AG04449 (cell line): ENCODE measurements at places on chromosomes 11 and 22.

DNA sequence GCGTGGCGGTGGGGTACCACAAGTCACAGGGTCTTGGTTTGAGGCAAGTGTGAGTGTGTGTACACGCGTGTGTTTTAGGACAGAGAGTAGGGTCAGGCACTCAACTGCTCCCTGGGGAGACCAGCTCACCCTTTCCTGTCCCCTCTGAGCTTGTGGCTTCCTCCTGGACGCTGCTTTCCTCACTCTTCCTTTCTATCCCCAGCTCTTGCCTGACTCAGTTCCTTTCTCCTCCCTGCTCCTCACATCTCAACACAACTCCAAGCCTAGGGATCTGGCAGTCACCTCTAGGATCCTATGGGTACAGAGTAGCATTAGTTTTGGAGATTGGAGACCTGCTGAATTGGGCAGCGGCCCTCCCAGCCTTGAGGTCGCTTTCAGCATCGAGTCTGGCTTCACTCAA lies 4.1 kb downstream of the CLCF1 start:
- no peak for DNase-seq

DNA sequence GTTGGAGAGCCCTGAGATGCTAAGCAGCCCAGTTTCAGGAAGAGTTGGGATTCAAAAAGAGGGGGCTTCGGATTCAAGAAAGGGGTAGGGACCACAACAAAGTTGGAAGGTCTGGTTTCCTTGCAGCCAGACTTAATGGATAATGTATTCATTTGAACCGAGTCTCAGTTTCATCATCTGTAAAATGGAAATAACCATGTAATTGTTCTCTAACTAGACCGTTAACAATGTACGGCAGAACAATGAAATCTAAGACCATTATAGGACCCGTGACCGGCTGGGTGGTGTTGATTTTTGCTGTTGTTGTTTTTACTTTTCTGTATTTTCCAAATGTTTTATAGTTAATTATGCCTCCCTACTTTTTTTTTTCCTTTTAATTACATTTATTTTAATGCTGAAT lies 6.4 kb upstream of the MRPL48 start:
- DNase-seq = no peak

- DNase-seq = no peak
Measured at GRCh38 chr11:112734207-112734606, 227.0 kb upstream of the NCAM1 start.

GRCh38 chr11:32255841-32256240 lies 165.0 kb downstream of the RCN1 start:
- no peak for DNase-seq

GRCh38 chr22:38704654-38705234 lies 1.0 kb upstream of the GTPBP1 start:
- no peak for DNase-seq

DNA sequence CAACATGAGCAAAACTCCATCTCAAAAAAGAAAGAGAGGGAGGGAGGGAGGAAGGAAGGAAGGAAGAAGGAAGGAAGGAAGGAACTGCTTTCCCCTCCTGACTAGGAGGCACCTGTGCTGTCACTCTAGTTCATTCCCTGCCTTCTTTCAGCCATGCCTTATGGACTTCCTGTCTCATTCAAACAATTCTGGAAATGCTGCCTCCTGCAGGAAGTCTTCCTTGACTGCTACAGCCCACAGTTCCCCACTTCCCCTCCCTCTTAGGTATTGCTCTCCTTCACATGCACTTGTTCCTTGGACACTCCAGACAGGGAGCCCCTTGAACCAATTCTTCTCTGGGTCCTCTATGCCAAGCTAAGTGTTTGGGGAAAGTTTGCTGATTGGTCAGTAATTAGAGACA lies 31.6 kb upstream of the WNT11 start:
- DNase-seq = no peak

DNA sequence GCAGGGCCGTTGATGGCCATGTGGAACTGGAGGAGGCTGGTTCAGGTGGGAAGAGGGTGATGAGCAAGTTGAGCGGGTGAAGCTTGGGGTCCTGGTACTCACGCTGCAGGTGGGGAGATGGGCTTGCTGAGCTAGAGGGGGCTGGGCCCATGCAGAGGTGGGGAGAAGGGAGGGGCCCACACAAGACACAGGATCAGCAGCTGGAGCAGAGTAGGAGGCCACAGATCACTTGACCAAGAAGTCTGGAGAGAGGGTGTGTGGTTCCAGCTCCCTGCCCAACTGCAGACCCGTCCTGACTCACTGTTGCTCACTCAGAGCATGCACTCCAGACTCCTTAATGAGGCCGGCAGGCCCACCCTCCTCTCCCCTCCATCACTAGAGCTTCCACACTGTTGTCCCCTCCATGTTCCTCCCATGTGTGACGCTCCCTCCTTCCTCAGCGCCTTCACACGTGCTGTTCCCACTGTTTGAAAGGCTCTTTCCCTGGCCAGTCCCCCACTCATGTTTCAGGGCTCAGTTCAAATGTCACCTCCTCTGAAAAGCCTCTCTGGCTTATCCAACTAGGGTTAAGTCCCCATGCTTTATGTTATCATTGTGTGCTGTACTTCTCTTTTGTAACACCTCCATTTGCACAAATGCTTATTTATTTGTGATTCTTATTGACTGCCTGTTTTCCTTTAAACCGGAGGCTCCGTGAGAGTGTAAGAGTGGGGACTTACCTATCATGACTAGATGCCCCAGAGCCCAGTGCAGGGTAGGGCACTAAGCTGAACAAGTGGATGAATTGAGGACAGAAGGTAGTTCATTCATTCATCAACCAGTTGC lies 2.3 kb downstream of the CCDC86 start:
- DNase-seq = no peak

DNA sequence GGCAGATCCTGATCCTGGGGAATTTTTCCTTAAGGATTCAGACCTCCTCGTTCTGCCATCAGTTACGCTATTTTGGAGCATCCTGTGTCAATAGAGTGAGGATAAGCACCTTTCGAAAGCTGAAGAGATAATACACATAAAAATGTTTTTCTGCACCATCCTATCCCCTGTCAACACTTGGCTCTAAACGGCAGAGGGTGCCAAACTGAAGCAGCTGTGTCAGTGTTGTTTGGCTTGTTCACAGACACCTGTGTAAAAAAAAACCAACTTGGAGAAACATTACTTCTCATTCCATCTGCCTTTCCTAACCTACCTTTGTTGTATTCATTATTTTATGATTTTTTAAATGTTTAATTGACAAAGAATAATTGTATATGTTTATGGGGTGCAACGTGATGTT lies 417.0 kb upstream of the DDI1 start:
- DNase-seq = no peak

DNA sequence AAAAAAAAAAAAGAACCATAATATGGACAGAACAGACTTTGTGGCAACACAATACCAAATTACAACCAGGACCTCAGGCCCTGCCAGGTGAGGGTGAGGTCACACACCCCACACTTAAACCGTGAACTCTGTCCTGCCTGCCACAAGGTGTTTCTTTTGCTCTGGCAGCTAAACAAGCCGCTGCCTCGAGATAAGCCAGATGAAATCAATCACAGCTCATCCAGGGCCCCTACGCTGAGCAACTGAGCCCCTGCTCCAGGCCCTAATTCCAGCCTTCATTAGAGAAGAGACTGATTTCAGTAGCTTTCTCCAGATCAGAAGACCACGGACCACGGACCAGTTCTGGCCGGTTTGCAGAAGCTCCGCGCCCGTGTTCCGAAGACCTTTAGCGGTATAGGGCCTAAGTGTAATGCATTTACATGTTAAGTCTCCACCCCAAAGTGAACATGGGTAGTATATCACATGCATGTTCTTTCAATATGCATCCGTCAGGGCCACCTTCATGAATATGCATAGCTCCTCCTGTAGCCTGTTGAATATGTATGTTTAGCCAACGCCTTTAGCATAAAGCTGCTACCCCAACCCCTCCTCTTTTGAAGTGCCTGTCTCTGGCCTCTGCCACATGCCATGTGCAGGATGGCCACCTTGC lies 14.8 kb upstream of the RAC2 start:
- DNase-seq = no peak

GRCh38 chr11:83070731-83071566 lies 748 bp downstream of the RAB30 start:
- no peak for DNase-seq

DNA sequence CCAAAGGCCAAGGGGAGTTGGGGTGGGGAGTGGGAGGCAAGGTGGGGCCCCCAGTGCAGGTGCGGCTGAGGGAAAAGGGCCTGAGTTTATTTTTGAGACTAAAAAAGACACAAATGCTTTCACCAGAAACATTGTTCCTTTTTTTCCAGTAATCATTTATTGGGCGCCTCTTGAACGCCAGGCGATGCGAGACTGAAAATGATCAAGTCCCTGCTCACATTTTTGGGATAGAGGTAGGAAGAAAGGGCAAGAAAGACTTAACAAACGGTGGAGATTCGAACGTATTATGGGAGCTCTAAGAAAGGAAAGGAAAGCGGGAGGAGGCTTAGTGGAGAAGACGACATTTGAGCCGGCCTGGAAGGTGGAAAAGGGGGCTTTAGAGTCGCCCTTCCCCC lies 796 bp upstream of the SF3B2 start:
- DNase-seq = no peak

- DNase-seq = no peak
Measured at GRCh38 chr11:116281173-116282160, 491.3 kb downstream of the BUD13 start.

GRCh38 chr22:50684501-50684900 lies 11.9 kb downstream of the SHANK3 start:
- no peak for DNase-seq

GRCh38 chr11:43699870-43700269 lies 19.3 kb downstream of the HSD17B12 start:
- DNase-seq = no peak

- DNase-seq = no peak
Measured at GRCh38 chr11:121696177-121696871, 243.6 kb upstream of the SORL1-AS1 start.

GRCh38 chr22:23683545-23683944 lies 7.3 kb upstream of the RGL4 start:
- DNase-seq = no peak

DNA sequence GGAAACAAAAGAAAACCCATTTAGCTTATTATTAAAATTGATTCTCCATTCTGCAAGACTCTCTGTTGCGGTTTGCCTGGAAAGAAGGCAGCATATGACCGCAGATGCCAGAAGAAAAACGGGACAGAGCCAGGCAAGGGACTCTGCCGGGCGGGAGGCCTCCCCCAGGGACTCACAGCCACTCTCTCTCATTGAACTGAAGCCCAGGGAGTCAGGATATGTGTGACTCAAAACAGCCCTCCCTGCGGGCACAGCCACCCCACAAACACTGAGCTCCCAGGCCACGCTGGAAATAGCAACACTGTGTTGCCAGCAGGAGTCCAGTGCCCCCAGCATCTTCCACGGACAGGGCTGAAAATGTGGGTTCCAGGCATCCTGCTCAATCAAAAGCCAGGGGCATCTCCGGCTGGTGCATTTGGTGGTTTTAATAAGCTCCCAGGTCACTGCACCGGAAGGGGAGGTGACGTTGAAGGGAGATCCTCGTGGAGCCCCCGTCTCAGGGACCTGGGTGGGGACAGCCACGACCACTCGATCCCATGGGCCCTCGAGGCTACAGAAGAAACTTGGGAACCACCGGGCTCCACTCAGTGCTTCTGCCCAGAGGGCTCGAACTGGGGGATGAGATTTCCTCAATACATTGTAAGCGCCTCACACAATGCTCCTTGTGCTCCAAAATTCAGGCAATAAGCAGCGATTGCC lies 624.5 kb downstream of the TBC1D22A start:
- DNase-seq = no peak

DNA sequence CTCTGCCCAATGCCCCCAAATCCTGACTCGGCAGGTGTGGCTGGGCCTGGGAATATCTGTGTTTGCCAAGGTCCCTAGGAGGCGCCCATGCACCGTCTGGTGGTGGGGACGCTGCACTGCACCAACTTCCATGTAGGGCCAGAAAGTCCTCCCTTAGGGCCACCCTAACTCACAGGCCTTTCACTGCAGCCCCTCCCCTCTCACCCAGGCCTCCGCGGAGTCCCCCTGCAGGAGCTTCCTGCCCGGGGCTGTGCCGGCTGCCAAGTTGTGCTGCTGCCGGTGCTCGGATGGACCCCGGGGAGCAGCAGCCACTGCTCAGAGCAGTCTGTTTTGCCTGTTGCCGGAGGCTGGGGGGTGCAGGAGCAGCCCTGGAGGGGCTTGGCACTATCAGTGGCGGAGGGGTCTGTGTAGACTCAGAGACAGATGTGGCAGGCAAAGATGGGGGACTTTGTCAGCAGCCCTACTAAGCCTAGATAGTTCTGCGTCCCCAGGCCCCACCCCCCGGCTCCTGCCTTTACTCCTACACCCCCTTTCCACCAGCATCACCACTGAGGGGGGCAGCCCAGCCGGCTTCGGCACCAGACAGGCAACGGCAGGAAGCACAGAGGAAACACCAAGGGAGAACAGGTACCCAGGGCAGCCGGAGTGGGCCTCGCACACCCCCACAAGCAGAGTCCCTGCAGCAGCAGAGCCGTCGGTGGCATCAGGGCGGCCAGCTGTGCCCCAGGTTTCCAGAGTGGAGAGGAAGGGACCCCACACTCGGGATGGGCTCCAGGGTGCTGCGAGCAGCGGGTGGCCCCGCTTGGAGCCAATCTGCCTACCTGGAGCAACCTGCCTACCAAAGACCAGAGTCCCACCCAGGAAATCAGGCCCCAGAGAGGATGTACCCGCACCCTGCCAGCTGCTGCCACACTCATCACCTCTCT lies 124.3 kb downstream of the TRIM29 start:
- DNase-seq = no peak

DNA sequence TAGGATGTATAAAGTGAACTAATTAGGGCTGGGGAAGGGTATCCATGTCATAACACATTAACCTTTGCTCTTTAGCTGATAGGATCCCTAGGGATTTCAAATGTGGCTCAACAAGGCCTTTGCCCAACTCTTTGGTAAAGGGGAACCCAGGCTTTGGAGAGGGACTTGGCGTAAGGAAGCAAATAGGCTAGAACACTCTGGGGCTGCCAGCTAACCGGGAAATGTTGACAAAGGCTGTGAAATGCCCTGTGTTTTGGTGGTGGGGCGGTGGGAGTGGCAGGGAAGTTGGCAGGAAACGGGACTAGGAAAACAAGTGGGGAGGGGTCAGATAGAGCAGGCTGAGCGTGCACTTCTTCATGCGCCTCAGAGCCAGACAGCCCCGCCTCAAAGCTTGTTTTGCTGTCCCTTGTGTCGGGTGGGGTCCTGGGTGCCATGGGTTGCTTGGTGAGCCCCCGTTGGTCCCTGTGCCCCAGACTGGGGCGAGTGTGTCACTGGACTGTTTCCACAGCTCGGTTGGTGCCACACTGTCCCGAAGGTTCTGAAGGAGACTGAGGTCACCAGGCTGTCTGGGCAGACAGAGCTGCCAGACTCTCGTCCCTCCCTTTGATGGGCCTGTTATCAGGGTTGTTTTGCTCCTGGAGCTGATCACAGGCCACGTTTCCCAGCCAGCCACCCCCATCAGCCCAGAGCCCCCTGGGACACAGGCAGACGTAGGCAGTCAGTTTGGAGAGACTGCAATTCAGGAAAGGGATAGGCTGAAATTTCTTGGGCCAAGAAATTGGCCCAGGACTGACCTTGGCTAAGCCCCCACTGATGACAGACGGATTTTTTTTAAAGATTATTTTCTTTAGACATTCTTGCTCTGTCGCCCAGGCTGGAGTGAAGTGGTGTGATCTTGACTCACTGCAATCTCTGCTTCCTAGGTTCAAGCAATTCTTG lies 19.6 kb downstream of the KCTD21 start:
- DNase-seq = peak; percentile 89

- DNase-seq = no peak
Measured at GRCh38 chr22:37940698-37941376, 12.6 kb downstream of the C22orf23 start.
